ENCODE measurements at places on chromosomes 6 and 20.

- no peak for DNase-seq
Observed at GRCh38 chr20:25539742-25540672, 45.3 kb downstream of the NINL start.

DNA sequence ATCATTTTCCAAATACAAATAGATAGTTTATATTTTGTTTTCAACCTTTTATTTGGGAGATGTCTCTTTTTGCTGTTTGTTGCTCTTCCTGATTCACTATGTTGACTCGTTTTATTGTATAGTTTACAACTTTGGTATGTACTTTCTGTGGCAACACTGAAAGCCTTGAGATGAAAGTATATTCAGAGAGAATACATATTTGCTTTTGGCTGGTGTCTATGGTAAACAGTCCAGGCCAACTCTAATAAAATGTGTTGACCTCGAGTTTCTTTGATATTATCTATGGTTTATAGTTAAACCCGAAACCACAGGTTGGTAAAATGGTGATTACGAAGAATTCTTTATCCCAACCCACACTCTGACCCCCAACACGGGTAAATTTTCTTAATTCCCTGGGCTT lies 919.6 kb upstream of the MAP3K7 start:
- DNase-seq, result no peak

DNA sequence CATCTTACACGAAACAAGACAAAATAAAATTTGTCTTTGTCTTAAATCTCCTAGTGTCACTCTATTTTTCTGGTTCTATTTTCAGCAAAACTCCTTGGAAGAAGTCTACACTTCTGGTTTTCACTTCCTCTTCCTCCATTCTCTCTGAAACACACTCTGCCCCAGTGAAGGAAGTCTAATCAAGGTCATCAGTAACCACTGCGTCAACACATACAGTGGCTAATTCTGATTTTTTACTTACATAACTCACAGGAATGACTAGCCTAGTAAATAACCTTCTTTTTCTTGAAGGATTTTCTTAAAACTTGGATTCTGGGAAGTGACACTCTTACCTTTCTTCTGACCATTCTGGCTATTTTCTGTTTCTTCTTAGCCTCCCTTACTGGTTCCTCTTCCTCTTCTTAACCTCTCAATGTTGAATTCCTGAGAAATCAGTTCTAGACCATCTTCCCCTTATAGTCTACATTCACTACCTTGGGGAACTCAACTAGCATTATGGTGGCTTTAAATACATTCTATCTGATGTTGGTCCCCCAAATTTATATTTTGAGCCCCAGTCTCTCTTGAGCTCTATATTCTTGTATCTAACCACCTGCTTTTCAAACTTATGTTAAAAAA lies 37.5 kb downstream of the AIG1 start:
- DNase-seq, result no peak

DNA sequence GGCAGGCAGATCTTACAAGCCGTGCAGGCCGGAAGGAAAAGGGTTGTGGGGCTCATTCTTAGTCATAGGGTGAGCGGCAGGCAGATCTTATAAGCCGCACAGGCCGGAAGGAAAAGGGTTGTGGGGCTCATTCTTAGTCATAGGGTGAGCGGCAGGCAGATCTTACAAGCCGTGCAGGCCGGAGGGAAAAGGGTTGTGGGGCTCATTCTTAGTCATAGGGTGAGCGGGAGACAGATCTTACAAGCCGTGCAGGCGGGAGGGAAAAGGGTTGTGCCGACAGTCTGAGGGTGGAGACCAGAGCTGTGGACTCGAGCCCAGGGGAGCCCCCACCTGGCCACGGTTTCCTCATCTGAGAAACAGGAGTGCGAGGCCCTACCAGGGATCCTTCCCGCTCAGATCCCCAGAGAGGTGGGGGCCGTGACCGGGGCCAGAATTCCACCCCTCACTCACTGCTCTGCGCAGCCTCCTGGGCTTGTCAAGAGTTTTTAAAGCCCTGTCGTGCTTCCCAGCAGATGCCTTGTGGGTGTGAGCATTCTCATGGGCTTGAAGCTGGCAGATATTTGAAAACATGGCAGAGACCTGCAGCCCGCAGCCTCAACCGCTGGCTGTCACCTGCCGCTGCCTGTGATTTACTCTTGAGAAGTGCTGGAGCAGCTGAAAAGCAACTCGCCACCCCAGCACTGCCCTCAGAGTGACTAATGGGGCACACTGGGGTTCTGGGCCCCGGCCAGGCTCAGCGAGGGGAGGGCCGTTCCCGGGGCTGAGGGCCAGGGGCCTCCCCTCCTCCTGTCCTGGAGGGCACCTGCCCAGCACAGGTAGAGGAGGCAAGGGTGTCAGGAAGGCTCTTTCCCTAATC lies 31.9 kb downstream of the NTSR1 start:
- DNase-seq, result no peak

- DNase-seq, result no peak
Observed at GRCh38 chr20:21704408-21705385, 767 bp upstream of the PAX1 start.
